ENCODE measurements at places on chromosomes 5 and 9.

DNA sequence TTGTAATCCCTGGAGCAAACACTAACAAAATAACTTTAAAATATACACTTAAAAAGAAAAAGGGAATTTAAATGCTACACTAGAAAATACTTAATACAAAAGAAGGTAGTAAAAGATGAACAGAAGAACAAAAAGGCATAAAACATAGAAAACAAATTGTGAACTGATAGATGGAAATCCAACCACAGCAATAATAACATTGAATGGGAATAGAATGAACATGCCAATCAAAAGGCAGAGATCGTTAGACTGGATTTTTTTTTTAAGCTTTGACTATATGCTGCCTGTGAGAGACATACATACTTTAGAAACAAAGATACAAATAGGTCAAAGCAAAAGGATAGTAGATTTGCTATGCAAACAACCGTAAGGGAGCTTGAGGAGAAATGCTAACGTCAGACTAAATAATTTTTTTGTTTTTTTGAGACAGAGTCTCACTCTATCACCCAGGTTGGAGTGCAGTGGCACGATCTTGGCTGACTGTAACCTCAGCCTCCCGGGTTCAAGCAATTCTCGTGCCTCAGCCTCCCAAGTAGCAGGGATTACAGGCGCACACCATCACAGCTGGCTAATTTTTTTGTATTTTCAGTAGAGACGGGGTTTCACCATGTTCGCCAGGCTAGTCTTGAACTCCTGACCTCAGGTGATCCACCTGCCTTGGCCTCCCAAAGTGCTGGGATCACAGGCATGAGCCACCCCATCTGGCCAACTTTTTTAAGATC, 6.5 kb downstream of the ABO start:
- DNase-seq = no peak

GRCh38 chr5:172943283-172943841, 15.9 kb upstream of the RPL26L1 start:
- no peak for DNase-seq

- no peak for DNase-seq
These were observed 957 bp downstream of the SHB start for GRCh38 chr9:38067859-38068681.

- no peak for DNase-seq
These were observed 419.7 kb downstream of the CHSY3 start for GRCh38 chr5:130323804-130324454.

DNA sequence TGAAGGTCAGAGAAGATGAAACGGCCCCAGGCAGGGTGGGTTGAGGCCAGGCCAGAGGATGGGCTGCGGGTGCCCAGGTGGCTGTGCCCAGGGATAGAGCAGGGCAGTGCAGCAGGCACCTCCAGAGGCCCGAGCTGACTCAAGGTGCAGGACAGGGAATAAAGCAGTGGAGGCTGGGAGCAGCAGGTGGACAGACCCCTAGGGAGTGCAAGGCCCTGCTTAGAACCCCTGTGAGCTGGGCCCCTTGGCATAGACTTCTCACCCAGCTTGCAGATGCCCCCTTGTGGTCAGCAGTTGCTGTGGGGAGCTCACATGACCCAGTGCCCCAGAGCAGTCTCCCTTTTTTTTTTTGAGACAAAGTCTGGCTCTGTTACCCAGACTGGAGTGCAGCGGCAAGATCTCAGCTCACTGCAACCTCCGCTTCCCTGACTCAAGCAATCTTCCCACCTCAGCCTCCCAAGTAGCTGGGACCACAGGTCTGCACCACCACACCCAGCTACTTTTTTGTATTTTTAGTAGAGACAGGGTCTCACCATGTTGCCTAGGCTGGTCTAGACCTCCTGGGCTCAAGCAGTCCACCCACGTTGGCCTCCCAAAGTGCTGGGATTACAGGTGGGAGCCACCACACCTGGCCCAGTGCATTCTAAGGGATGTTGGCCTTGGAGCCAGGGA, 118.8 kb downstream of the WNK2 start:
- peak; percentile 36 for DNase-seq

- DNase-seq = no peak
These were observed 7.9 kb downstream of the COL23A1 start for GRCh38 chr5:178582291-178582690.

GRCh38 chr5:127418367-127418766, 99.1 kb upstream of the PRRC1 start:
- DNase-seq = no peak

Data from activated naive CD4-positive, alpha-beta T cell (primary cell).